ENCODE measurements at places on chromosomes 3 and 15.

DNA sequence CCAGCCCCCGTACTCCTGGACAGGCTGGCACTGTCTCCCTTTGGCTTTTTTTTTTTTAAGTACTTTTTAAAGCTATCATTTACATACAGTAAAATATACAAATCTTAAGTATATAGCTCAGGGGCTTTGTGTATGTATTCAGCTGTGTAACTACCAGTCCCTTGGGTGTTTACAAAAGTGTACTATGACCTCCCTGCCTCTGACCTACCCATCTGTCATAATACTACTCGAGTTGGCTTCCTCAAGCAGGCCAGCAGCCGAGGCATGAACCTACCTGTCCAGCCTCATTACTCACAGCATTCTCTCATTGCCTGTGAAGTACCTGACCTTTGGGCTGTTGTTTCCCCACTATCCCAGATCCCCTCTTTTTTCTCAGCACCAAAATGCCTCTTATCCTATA lies 33.2 kb downstream of the ABHD2 start:
- peak; percentile 71 for DNase-seq

- DNase-seq, result no peak
Measured at GRCh38 chr3:128573707-128574162, 76.9 kb downstream of the RPN1 start.

- no peak for DNase-seq
Measured at GRCh38 chr3:144121661-144122060, 150.0 kb downstream of the DIPK2A start.

- peak; percentile 99 for DNase-seq
Measured at GRCh38 chr3:133475245-133476010, 75.6 kb downstream of the BFSP2 start.

DNA sequence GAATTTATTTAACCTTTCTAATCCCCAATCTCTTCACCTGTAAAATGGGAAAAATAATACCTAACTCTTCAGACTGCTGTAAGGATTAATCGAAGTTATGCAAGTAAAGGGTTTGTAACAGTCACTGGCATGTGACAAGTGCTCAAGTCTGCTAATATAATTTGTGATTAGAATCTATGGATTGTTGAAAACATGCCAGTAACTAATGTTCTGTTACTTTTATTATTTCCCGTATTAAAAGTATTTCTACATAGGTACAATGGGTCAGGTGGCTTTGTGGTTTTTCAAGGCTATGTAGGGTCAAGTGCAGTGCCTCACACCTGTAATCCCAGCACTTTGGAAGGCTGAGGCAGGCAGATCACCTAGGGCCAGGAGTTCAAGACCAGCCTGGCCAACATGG lies 29.4 kb downstream of the ULK4 start:
- no peak for DNase-seq

GRCh38 chr15:64478863-64479262 lies 18.5 kb downstream of the ZNF609 start:
- no peak for DNase-seq

DNA sequence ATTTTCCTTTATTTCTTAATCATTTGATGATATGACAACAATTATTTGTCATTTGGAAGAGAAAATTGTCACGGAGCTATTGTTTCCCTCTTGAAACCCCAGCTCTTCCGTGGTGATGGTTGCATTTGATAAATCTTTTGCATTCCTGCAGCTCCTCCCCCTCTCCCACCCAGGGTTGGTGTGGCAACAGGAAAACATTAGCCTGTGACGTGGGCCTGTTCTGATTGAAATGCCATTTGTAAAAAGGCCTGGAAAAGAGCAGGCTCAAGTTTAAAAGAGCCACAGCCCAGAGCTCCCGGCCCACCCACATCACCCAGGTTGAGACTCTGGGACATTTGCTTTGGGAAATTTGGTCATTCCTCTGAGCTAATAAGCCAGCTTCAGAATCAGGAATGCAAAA lies 282.5 kb downstream of the RPLP1 start:
- no peak for DNase-seq

DNA sequence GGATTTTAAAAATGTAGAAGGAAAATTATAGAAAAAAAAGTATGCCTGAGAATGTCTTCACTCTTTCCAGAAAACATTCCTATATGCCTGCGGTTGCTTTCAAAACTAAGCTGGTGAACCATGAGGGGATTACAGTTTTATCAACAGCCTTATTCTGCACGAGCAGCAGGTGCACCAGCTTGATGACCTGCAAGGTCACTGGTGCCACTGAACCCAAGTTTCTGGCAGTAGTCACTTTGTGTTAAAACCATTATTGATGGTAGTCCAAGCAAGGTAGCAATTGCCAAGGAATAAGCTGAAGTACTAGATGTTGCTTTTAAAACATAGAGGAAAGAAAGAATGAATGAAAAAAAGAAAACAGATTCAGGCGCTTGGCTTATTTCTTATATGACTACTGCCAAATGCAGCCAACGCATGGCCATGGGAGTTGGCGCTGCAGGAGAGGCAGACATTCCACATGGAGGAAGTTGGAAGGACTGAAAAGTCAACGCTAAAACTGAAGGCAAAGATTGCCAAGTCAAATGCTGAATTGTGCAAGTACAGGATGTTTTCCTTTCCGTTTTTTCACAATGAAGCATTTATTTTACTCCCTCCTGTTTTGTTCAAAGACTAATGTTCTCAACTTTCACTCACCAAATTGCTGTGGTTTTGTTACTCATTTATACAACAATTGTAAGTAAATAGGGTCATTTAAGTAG lies 601.4 kb downstream of the CADM2 start:
- no peak for DNase-seq

GRCh38 chr15:52678468-52679231 lies 538 bp downstream of the ATOSA start:
- no peak for DNase-seq

DNA sequence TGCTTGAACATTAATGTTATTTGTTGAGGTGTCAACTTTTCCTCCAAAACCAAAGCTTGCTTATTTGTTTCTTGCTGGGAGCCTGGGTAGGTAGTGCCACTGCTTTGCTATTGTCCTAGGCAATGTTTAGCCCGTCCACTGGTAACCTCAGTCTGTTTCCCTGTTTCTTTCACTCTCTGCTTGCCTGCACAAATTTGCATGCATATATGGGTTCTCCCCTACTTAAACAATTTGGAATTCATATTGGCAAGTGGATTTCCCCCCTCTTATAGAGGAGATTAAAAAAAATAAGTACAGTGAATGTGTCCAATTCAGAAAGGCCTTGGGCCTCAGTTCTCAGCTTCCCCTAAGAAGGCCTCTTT lies 45.0 kb upstream of the BOC start:
- no peak for DNase-seq

DNA sequence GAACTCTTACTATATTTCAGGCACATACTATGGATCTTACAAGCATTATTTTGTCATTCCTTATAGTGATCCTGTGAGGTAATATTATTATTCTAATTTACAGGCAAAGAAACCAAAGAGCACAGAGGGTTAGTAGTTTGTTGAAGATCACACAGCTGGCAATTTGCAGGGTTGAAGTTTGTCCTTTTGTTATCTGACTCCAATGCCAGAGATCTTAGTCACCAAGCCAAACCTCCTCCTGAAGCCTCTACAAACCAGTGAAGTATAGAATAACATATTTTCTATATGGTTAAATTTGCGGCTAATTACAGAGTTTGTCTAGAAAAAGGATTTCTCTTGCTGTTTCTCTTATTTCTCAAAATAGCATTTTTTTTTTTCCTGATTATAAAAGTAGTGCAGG lies 11.2 kb downstream of the ISLR2 start:
- no peak for DNase-seq

DNA sequence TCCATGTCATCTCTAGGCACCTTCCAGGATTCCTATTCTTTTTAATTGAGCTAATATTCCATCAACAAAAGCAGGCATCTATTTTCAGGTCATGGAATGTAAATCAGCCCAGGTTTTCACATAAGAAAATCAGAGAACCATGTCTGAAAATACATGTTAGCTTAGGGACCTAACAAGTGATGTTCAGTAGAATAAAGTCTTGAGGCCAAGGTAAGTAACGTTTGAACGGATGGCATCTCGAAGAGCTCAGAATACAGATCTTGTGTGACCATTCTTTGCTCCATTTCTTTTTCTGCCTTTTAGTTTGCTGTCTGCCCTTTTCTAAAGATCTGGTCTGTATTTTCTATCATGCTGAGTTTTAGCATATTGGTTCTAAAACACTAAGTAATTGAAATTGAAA lies 16.5 kb upstream of the KCNMB2 start:
- DNase-seq, result no peak

DNA sequence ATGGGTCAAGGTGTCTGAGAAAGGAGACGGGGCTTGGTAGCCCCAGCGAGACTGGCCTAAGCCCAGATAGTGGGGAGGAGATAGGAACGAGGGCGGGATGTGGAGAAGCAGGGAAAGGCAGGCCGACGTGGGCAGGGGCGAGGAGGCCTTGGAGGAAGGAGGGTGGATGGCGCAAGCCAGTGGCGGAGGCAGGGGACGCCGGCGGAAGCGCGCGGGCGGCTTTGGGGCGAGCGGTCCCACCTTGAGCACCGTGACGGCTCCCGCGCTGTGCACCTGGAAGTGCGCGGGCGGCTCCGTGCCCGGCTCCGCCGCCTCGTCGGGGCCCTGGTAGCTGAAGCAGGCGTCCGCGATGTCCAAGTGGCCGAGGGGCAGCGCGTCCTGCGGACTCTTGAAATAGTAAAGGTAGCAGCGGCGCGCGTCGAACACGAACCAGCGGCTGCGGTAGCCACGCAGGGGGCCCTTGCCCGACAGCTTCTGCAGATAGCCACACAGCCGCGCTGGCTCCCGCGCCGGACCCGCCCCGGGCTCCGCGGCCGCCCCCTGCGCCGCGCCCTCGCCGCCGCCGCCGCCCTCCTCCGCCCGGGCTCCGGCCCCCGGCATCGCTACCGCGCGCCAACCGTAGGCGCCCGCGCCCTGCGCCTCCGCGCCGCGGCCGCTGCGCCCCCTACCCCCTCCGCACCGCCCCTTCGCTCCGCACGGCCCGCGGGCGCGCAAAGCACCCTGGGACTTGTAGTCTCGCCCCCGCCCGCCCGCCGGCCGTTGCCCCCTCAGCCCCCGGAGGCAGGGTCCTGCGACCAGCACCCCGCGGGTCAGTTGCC lies at the start of gene TBC1D2B:
Gene TBC1D2B, minus strand, starts transcription at position 659 of the 818 bp plus-strand sequence. Its CDS starts 59 bp downstream, at position 600.
- peak; percentile 12 for DNase-seq

GRCh38 chr3:19446687-19447086 lies 298.4 kb downstream of the KCNH8 start:
- DNase-seq, result no peak

- no peak for DNase-seq
Measured at GRCh38 chr3:126208606-126209256, 28.3 kb upstream of the ALDH1L1 start.

GRCh38 chr3:140863580-140864009 lies 78.0 kb upstream of the SLC25A36 start:
- DNase-seq, result no peak

- no peak for DNase-seq
Measured at GRCh38 chr3:29568355-29568754, 287.5 kb downstream of the RBMS3 start.

- no peak for DNase-seq
Measured at GRCh38 chr15:75718328-75718727, 5.7 kb upstream of the CSPG4 start.

GRCh38 chr3:172046268-172046915 lies 7.0 kb downstream of the FNDC3B start:
- no peak for DNase-seq

GRCh38 chr3:4504340-4505261 lies 11.5 kb downstream of the ITPR1 start:
- no peak for DNase-seq

DNA sequence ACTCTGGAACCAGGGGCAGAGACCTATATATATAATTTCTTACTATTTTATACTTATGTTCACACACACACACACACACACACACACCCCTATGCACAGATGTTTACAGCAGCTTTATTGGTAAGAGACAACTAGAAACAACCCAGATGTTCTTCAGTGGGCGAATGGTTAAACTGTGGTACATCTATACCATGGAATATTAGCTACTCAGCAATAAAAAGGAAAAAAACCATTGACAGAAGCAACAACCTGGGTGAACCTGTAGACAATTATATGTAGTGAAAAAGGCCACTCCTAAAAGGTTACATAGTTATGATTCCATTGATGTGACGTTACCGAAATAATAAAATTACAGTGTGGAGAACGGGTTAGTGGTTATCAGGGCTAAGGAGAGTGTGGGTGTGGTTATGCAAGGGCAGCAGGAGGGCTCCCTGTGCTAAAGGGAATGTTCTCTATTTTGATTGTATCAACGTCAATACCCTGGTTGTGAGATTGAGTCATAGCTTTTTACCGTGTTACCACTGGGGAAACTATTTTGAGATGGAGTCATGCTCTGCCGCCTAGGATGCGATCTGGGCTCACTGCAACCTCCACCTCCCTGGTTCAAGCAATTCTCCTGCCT lies 85.5 kb downstream of the FLNB start:
- DNase-seq, result no peak

DNA sequence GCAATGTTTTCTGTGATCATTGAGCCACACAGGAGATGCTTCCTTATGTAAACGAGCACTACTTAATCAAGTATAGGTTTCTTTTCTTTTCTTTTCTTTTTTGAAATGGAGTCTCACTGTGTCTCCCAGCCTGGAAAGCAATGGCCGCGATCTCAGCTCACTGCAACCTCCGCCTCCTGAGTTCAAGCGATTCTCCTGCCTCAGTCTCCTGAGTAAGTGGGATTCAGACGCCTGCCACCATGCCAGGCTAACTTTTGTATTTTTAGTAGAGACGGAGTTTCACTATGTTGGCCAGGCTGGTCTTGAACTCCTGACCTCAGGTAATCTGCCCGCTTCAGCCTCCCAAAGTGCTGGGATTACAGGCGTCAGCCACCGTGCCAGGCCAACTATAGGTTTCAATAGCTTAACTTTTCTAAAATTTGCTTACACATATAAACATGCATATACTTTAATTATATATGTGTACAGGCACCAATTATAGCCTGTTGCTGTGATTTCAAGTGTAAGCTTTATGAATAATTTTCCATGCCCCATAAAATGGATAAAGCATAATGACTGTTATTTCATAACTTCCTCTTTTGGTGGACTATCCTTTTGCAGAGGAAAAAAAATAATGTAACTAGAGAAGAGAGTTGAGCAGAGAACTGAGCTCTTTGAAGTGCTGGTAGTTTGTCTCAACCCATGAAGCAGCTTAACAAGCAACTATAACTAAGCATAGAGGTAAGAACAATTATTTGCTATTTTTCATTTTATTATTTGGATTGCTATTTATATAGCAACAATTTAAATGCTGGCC lies 24.8 kb upstream of the MBNL1 start:
- DNase-seq, result no peak

DNA sequence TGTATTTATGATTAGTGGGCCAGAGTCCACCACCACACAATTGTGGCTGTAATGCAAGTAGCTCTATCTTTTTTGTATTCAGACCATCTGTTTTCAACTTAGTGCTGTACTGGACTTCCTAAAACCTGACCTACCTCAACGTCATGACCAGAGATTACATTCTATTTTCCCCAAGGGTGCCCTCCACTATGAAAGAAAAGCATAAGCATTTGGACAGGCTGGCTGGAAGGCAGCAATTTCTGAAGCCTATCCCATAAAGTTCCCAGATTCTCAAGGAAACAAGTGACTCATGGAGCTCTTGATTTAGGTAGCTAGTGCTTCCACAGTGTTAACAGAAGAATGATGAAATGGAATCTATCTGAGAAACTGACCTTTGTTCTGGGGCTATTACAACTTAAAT lies 75.8 kb downstream of the COL8A1 start:
- no peak for DNase-seq
